ENCODE measurements at places on chromosomes 2 and 18. TPM values are rescaled to one million over a fixed set of nuclear protein-coding genes. Genes with fewer than 3 reads are reported as not detected.
A peak's percentile ranks its signal among the peaks of the same experiment; 100 is the strongest.

LCT gene
- polyA plus RNA-seq: 0.04 TPM

DNA sequence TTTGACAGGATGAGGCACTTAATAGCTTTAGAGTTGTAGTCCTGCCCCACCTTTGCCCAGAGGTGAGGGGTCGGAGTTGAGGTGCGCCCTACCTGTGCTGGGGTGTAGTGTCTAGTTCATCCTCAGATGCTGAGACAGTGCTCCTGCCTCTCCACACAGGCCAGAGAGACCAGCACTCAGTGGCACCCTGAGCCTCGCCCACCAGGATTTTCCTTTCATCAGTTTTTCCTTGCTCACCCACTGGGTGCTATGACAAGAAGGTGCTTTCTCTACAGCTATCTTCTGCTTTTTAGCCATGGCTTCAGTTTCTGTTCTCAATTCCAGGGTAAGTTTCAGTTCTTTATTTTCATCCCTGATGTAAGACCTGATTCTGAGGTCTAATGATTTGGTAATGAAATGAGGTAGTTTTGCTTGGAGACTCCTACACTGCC lies 16.8 kb upstream of the TMEM131 start:
- no peak for DNase-seq

DNA sequence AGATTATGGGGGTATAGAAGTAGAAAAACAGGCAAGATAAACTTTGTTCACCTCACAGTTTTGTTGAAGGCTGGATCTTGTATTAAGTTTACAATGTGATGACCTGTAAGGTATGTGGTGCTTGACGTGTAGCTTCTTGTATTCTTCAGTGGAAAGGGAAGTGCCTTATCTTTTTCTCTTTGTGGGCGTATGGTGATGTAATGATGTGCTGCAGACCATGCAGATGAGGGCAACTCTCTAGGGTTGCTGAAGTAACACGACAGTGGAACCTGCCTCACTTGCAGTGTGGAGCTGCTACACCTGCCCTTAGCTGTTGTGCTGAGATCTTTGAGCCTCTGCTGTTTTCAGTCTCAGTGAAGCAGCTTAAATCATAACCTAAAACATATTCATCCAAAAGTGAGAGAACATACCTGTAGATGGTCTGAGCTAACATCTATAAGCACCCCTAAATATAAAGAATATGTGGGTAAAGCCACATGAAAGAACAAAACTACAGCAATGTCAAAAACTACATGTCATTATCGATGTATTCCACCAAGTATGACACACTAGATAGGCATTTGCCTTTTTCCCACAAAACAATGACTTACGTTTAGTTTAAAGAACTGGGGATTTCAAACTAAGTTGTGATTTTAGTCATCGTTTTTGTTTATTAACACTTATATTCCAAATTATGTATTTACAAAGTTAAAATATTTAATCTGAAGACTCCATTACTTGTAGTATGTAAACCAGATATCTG lies 1144.1 kb downstream of the CNTNAP5 start:
- DNase-seq: no peak

GRCh38 chr18:74497324-74497676 lies 1.1 kb downstream of the CNDP2 start:
- no peak for DNase-seq

- no peak for DNase-seq
Observed at GRCh38 chr2:179826297-179826696, 35.1 kb downstream of the ZNF385B start.

GRCh38 chr2:23536326-23536725 lies 151.3 kb downstream of the KLHL29 start:
- DNase-seq: no peak

SEH1L gene
- polyA plus RNA-seq: 41.8 TPM

DNA sequence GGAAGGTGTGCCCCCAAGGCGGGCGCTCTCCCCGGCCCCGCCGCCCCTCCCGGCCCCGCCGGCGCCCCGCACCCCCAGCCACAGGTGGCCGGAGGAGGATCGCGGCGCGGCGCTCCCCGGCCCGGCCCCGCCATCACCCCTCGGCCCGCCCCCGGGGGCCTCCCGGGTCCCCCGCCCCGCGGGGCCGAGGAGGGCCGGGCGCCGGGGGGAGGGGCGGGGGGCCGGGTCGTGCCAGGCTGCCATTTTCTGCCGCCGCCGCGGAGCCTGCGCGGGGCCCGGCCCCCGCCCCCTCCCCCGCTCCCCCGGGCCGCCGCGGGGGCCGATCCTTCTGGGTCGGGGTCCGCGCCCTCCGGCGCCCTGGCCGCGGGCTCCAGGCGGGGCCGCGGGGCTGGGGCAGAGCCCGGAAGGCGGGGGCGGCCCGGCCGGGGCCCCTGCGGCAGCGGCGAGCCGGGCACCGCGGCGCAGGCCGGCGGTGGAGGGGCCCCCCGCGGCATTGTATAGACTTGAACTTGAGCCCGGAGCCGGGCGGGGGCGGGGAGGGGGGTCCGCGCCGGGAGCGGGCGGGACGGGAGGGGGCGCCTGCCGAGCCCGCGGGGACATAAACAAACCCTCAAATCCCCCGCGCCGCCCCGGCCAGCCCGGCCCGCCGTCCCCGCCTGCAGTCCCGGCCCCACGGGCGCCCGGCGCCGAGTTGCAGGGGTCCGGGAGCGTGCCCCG lies 556 bp downstream of the DNMT3A start:
- peak; percentile 39 for DNase-seq

DNA sequence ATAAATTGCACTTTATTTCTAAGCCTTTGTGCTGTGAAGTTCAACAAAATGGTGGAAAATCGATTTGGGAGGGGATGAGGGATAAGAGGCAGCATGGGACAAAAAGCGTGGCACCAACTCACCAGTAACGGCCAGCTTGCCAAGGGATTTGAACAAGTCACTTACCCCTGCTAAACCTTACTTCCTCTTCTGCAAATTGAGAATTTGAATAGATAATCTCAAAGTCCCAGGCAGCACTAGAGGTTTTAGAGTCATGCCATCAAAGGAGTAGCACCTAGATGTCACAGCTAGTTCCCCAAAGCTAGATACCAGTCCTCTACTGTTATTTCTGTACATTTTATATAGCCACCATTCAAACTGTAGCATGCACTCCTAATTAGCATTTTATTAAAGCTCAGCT lies 83.7 kb upstream of the VRK2 start:
- no peak for DNase-seq

FOXI3 gene
- 0.21 TPM for polyA plus RNA-seq

DNAJC27 gene
- polyA plus RNA-seq: 9.4 TPM

RAPGEF4 gene
- 10.2 TPM for polyA plus RNA-seq

GRCh38 chr2:169526451-169526850 lies 16.9 kb downstream of the KLHL41 start:
- no peak for DNase-seq

DNA sequence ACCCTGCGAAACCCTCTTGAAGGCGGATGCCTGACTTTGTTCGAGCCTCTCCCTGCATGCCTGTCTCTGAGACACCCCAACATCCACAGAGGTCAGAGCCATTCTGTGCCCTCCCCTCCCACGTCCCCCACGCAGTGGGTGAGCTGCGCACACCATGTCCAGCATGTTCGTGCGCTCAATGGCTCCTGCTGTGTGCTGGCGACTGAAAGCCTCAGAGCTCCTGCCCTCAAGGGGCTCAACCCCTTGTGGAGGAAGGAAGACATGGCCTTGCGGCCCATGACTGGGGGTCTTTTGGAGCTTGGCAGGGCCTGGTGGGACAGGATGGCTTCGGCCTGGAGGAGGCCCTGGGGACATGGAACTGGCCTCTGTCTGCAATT lies 45.7 kb downstream of the ANKMY1 start:
- no peak for DNase-seq

- DNase-seq: no peak
Observed at GRCh38 chr2:171814883-171815282, 79.2 kb downstream of the SLC25A12 start.

DNA sequence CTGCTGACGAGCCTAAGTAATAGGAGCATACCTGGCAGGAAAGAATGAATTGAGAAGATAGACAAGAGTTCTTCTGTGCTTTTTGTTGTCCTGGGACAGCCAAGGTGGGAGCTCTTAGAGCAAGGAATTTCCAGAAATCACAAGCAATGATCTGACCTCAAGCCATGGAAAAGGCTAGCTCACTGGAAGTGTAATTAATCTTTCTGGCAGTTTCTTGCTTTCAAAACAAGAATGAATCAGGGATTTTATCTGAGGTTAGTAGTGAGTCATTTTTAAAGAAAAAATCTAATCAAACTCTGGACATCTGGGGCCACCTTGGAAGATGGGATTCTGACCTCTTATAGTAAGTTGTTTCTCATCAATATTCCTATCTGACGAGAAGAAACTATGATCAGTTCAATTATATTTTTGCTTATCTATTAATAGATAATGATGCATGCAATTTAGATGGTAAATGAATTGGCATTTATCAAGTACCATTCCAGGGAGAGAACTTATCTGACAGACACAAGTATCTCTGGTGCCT lies 98.0 kb downstream of the ADCYAP1 start:
- DNase-seq: no peak

MAPK4 gene
- polyA plus RNA-seq: 8.8 TPM

GRCh38 chr2:186659383-186659782 lies 34.5 kb upstream of the FAM171B start:
- no peak for DNase-seq

DNA sequence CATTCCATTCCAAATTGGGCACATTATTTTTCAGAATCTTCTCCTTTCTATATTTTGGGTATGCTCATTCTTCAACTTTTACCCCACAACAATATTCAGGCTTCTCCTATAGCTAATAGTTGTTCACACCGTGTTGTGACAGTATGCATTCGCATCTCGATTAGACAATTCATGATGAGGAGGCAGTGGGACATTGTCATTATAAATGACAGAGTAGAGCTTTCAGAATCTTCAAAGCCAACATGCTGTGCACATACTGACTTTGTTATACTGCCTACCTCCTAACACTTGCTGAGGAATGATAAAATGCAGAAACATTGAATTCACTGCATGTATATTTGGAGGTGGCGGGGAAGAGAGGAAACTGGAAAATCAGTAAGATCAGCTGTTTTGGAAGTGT lies 714.2 kb downstream of the SUCLG1 start:
- no peak for DNase-seq

CDCA7 gene
- polyA plus RNA-seq: 39.0 TPM

- no peak for DNase-seq
Observed at GRCh38 chr18:57929922-57930321, 114.1 kb upstream of the NEDD4L start.

DNA sequence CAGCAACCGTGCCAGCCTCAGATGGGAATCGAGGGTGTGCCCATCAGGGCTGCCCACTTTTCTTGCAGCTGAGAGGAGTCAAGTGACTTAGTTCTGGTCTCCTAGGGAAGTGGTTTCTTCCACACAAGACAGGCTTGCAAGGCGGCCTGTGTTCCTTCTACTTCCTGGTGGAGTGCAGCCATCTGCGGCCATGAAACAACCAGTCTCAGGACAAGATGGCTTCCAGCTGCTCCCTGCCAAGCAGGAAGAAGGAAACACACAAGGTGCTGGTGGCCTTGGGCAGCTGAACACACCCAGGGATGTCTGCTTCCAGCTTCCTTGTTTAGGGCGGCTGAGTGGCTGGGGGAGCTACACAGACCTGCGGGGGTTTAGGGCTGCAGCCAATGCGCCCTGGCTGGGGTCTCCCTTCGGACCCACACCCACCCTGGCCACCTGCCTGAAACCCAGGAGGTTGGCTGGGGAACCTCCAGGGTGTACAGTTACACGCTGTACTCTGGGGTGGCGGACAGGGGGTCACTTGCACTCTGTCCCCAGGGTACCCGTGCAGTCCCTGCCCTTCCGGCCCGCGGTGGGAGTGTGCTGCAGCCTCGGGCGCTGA lies 34.7 kb downstream of the PTPN18 start:
- DNase-seq: peak; percentile 12

GRCh38 chr18:2746274-2746673 lies 90.7 kb downstream of the SMCHD1 start:
- no peak for DNase-seq

SPC25 gene
- polyA plus RNA-seq: 18.6 TPM

GALNT3 gene
- 12.3 TPM for polyA plus RNA-seq

DNA sequence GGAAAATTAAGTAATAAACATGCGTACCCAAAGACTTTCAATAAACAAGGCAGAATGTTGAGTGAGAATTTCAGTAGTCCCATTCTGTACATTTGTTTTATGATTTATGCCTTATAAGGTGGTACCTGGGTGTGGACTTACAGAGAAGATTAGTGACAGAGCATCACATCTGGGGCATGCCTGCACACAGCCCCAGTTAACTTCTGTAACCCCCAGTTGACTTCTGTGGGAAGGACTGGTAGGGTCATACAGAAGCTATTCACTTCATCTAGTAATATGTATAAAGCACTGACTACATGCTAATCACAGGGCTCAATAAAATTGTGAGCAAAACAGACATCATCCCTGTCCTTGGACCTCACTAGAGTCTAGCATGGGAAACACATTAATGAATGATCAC lies 16.1 kb downstream of the MREG start:
- no peak for DNase-seq

DNA sequence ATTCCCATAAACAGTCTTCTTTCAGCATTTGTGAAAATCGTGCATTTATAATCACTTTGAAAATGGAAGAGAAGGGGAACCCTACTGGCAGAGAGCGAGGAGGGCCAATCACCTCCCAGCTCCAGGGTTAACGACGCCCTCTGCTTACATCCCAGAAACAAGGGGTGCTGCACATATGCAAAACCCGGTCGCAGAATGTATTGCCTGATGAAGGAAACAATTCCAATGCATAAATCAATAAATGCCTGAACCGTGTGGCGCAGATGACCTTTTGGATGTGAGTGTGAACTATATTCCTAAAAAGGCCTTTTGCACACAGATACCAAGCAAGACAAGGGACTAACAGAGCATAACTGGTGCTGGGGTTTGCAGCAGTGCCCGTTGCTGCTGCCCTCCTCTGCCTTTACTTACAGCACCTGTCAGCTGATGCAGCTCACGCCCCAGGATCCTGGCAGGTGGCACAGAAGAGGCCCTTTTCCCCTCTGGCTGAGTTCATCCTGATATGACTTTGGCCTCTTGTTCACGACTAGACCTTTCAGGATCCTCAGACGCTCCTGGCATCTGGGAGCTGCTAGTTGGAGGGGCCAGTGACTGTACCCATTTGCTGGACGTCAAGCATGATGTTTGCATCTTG lies 67.8 kb downstream of the MYT1L start:
- no peak for DNase-seq

GRCh38 chr2:208671284-208671683 lies 264.7 kb downstream of the PTH2R start:
- no peak for DNase-seq

DNA sequence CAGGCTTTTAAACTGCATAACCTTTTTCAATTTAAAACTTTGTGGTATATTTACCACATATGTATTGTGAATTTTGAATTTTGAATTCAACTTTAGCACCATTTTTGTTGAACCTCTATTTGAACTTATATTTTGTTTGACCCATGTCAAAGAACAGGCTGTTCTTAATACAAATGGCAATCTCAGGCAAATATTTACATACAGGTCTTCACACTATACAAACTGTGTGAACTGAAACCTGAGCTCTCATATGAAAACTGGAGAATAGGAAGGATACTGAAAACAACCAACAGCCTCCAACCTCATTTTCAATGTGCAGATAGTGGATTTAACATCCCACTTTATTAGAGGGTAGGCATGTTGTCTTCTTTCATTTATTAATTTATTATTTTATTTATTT lies 491.8 kb downstream of the KCNJ3 start:
- no peak for DNase-seq

GRCh38 chr2:46504221-46504620 lies 24.9 kb downstream of the TMEM247 start:
- DNase-seq: no peak
